Bronchial epithelial cell (primary cell): ENCODE measurements at places on chromosomes 11 and 22. TPM values are rescaled to one million over a fixed set of nuclear protein-coding genes. Genes with fewer than 3 reads are reported as not detected.

DNA sequence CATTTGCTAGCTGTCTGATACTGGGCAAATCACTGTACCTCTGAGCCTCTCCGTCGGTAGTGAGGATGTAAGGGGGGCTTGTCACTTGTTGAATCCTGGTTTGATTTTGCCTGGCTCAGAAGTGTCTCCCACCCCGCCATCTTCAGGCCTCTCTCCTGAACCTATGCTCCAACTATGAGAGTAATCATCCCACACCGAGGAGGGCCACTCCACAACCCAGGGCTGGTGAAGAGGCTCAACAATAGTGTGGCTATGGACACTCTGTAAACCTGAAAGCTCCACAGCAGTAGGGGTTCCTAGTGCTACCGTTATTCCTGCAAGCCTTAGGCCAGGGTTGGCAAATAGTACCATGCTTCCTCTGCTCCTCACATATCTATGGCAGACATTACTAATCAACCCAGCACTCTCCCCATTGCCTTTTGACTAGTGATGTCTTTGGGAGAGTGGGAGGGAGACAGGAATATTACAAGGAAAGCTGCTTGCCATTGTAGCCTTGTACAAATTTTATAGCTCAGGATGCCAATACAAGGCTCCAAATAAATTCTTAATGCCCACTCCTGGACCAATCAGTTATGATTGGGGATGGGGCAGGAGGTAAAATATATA is 134.0 kb upstream of the TEAD1 start:
- no peak for DNase-seq

DNA sequence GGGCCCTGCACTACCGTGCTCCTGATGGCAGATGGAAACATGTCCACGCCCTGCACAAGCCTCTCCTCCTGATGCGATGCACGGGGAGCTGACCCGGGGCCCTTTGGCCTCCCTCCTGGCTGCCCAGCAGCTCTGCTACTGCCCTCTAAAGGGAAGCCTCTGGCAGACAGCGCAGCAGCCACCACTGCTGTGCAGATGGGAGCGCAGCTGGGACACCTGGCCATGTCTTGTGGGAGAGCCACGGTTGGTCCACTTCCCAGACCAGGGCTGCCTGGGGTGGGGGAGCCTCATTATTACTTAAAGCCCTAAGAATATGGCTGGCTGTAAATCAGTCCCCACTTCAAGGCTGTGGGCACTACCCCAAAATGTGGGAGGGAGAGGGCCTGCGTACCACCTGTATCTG is 38.3 kb downstream of the TBX1 start:
- no peak for DNase-seq

- no peak for DNase-seq
These were observed 91.0 kb downstream of the IGLL5 start for GRCh38 chr22:22978637-22979036.

The MAML2 gene
- 1.3 TPM in 2 replicates for total RNA-seq

The UPB1 gene
- total RNA-seq = not detected in 2 replicates

The KREMEN1 gene
- total RNA-seq = 5.8 and 15.9 TPM in 2 replicates

The RASD2 gene
- total RNA-seq = 0.13 and 0.26 TPM in 2 replicates
